ENCODE measurements at places on chromosomes 7 and 10.

DNA sequence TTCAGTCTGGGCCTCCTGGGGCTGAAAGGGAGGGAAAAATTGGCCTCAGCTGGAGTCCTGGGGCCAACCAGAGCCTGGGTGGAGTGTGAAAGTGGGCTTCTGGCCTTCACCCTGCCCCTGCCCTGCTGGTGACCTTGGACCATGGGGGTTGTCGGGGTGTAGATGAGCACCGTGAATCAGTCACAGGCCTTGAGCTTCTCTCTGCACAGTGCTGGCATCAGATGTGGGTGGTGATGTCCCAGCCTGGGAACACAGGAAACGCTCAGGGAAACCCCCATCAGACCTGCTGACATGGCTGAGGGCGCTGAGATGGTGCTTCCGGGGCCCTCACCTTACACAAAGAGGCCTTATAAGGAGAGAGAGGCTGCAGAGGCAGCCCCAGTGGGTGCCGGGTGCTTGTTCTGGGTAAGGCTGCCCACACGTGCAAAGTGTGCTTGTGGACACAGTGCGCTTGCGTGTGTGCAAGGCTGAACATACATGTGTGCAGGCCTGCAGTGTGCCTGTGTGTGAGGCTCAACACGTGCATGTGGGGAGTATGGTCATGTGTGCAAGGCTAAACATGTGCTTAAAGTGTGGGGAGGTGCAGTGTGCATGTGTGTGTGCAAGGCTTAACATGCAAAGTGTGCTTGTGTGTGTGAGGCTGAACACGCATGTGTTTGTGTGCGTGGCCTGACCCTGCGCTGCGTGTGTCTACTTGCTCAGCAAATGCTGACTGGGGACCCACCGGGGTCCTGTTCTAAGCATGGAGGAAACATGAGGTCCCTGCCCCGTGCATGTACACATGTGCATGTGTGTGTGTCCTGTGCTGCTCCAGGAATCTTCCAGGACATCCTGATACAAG lies 6.5 kb downstream of the ARPC1B start:
- peak; percentile 89 for DNase-seq

DNA sequence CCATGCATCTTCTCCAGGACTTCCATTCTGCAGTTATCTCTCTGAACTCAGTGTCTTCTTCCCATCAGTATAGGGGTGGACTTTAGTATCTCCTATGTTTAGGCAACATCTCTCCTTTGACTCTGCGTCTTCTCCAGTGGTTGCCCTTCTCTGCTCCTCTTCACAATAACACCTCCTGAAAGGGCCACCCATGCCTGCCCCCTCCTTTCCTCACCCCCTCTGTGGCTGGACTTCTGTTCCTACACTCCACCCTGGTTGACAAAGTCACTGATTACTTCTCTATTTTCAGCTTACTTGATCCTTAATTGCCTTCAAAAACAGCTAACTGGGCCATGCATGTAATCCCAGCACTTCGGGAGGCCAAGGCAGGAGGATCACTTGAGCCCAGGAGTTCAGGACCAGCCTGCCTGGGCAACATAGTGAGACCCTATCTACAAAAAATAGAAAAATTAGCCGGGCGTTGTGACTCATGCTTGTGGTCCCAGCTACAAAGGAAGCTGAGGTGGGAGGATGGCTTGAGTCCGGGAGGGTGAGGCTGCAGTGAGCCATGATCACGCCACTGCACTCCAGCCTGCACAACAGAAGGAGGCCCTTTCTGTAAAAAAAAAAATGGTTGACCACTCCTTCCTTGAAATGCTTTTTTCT lies 13.7 kb downstream of the SRGN start:
- DNase-seq = peak; percentile 45

DNA sequence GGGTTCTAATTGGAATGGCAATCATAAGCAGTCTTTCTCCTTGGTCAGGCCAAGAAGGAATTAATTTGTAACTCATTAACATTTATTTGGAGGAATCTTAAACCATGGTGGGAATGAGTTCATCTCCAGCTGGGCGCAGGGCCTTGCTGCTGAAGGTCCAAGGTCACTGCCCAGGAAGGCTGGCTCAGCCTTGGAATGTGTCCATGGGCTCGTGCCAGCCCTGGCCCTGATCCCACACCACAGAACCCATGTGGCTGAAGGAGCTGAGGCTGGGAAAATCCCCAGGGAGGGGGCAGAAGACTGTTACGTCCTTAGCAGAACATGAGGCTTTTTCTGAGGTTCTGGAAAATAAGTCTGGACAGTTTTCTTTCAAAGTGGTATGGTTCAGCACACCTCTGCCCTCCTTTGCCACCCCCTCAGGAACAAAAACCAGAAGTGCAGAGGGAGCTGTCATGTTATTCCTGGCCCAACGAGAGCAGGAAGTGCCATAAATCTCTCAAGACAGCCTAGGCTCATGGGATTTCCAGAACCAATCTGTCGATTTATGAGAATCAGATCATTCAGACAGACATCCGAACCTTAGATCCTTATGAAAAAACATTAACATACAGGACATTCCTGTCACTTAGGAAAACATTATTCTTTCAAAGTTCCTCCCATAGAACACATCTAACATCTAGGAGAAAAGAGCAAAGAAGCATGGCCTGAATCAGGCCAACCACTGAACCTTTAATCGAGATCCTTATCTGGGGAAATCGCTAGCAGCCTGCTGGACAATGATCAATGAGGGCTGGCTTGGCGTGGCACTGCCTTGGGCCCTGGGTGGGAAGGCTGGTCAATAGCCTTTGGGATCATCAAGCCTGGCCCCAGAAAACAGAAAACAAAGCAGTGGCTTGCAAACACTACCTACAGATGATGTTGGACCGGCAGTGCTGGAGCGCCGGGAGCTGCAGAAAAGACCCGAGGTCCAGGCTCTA lies 134.3 kb downstream of the TAX1BP1 start:
- no peak for DNase-seq

DNA sequence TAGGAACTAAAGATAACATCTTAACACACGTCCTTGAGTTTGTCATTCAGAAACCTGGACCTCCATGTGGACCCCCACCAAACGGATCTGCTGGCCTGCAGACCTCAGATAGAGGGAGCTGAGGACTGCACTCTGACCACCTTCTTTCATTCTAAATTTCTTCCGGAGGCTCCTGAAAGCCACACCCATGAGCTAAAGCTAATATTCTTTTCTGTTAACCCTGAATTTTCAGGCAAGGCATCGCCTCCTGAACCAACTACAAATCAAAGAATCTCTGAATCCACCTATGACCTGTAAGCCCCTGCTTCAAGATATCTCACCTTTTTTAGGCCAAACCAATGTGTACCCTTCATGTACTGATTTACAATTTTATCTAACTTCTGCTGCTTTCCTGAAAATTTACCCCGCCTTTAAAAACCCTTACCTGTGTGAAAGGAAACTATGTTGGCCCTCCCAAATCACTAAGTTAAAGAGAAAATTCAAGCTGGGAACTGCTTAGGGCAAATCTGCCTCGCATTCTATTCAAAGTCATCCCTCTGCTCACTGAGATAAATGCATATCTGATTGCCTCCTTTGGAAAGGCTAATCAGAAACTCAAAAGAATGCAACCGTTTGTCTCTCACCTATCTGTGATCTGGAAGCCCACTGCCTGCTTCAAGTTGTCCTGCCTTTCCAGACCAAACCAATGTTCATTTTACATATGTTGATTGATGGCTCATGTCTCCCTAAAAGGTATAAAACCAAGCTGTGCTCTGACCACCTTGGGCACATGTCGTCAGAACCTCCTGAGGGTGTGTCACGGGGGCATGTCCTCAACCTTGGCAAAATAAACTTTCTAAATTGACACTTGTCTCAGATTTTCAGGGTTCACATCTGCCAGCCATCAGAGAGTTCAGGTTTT lies 7.7 kb upstream of the MSMB start:
- no peak for DNase-seq

- no peak for DNase-seq
Measured at GRCh38 chr10:118775478-118775877, 20.7 kb upstream of the CACUL1 start.

DNA sequence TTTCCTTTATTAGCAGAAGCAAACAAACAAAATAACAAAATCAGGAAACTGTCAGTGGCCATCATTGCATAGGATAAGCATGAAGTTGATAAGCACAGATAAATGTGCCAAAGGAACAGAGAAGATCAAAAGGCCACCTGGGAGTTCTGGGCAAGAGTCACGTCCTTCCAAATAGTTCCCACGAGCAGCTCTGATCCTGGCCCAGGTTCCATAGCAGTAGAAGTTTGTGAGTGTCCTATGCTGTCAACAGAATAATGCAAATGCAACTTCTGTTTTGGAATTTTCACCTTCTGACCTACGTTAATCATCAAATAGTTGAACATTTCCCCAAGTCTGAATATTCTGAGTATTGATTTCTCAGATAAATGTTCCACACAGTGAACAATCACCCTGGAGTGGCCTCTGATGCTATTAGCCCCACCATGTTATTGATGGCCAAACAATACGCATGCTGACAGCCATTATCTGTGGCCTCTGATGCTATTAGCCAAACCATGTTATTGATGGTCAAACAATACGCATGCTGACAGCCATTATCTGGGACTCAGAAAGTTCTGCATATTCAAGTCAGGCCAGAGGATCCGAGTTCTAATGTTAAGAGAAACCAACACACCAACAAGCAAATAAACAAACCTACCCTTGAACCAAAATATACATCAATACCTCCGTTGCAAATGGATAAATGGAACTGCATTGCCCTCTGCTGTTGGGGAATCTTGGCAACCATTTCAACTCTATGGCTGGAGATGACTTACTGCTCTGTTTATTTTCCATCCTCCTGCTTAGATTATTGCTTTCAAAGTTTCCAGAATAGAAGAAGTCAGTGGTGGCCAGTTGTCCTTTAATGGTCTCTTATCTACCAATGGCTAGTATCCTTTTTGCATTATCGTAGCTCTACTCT lies 63.3 kb downstream of the MRC1 start:
- no peak for DNase-seq

DNA sequence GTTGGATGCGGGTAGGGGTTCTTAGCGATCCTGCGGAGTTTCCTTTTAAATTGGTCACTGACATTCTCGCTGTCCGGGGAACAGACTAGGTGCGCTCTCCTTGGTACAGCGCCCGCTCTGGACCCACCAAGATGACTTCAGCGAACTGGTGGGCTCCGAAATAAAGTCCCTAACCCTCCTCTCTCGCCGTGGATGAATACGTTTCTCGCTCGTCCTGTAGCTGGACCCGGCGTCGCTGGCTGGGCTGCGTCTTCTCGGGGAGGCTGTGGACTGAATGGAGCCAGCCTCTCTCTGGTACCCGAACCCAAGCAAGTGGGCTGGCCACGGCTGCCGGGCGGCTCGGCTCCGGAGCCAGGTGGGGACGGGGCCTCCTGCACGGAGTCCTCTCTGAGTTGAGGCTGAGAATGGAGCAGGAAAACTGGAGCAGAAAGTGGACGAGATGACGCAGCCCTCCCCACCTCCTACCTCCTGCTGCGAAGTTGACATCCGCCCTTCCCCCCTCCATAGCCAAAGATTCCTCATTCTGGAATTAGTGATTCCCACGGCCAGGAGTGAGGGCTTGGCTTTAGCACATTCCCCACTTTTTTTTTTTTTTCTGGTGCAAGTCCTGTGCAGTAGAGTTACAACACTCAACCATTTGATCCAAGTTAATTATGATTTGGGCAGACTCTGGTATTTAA lies 1.5 kb downstream of the UNC5B start:
- DNase-seq = no peak

- no peak for DNase-seq
Measured at GRCh38 chr10:91474009-91474408, 63.9 kb downstream of the HECTD2 start.

- peak; percentile 14 for DNase-seq
Measured at GRCh38 chr7:39606352-39606751, 17.0 kb upstream of the RALA start.

GRCh38 chr10:115674496-115674895 lies 581.3 kb downstream of the ATRNL1 start:
- DNase-seq = no peak

DNA sequence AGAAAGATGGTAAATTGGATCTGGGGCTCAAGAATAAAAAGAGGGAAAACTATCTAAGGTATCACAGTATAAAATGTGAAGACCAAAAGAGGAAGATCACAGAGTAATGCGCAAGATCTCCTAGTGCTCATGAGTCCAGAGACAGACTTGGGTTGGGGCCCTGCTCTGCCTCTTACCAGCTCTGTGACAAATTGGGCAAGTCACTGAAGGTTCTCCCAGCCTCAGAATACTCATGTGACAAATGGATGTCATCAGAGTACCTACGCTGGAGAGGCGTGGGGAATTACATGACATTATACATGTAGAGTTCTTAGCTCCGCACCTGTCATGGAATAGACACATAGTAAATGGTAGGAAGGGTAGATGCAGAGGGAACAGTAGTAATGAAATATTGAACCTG lies 124.4 kb downstream of the DOCK4 start:
- DNase-seq = no peak

DNA sequence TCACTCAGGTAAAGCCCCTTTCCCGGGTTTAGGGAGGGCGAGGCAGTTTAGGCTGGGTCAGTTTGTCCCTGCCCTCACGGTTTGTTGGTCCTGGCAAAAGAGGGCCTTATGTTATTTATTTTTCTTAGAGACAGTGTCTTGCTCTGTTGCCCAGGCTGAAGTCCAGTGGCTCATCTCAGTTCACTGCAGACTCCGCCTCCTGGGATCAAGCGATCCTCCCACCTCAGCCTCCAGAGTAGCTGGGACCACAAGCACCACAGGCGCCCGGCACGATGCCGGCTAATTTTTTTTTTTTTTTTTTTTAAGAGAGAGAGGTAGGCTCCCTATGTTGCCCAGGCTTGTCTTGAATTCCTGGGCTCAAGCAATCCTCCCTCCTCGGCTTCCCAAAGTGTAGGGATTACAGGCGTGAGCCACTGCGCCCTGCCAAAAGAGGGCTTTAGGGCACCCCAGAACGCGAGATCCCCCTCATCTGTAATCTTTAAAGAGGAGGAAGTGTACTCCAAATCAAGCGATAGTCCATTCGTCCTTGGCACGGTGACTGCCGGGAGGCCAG lies 626 bp upstream of the BMS1 start:
- no peak for DNase-seq

DNA sequence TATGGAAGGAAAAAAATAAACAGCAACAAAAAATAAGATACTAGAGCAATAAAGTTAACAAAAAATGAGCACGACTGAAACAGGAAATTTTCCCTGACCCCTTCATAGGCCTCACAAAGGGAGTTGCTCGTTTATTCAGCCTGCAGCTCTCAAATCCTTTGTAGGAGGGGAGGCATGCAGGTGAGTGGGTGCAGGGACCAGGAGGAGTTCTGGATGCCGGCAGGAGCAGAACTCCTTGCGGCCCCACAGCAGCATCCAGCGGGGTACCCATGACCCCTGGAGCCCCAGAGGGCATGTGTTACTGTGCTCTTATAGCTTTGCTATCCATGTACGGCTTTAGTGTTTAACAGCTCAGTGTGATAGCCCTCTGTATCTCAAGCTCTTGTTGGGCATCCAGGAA lies 5.8 kb downstream of the TAS2R39 start:
- DNase-seq = no peak

DNA sequence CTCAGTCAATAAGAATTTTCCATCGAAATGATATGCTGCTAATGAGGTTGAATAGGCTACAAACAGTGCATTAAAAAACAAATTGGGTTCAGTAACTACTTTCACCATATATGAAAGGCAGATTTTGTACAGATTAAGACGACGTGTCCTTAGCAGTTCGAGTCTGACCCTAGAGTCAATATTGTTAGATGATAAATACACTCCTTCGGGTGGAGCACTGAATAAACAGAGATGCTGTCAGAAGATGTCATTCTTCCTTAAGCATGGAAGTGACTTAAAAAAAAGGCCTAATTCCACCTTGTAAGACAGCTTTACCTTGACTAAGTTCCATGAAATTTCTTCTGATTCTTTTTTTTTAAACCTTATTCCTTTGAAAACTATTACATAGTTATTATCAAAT lies 5.8 kb upstream of the AGR2 start:
- DNase-seq = no peak

Data from CD4-positive, alpha-beta T cell treated with Interleukin-6 for 4 hours (primary cell).